ENCODE measurements at places on chromosomes 3 and 15. TPM values are rescaled to one million over a fixed set of nuclear protein-coding genes. Genes with fewer than 3 reads are reported as not detected.

DNA sequence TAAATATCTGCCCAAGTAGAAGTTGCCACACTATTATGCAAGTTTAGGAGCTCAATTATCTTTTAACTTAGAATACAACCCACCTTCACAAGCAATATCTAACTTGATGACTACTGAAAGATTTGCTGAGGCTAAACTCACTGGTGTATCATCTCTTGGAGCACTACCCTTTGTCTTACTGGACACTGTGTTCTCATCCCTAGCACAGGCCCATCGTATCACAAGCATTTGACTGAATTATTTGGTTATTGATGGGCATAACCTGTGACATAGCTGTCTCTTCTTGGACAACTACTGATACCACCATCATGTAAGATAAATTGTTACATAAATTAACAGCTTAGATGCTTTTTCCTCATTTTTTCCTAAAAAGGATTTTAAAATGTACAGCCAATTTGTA is 216.2 kb upstream of the THBS1 start:
- DNase-seq, result no peak

DNA sequence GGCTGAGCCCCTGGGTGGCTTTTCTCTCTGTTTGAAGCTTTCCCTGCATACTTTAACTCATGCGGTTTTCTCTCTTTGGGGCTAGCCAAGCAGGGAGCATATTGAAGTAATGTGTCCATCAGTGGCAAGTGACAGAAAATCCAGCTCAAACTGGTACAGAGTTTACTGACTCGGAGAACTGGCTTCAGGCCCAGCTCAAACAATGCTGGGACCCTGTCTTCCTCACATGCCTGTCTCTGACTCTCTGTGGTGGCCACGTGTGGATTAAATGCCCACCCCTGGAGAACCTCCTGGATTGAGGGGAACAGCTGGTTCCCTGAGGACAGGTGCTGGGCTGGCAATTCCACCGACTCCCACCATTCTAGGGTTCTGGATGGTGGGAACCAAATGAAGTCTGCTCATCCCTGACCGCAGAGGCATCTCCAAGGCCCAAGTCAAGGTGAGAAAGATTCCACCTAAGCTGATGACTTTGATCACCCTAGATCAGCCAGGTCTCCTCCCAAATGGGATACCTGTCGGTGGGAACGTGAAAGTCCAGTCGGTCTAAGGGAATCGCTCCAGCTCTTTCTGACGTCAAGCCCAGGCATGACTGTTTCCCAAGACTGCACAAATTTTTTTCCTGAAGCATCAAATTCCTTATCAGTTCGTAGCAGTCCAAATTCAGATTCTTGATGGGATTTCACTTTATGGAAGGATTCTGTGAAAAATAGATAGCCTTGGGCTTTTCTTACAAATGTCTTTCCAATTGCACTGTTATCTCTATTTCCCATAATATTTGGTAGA is 16.3 kb upstream of the HDAC11 start:
- DNase-seq, result no peak

DNA sequence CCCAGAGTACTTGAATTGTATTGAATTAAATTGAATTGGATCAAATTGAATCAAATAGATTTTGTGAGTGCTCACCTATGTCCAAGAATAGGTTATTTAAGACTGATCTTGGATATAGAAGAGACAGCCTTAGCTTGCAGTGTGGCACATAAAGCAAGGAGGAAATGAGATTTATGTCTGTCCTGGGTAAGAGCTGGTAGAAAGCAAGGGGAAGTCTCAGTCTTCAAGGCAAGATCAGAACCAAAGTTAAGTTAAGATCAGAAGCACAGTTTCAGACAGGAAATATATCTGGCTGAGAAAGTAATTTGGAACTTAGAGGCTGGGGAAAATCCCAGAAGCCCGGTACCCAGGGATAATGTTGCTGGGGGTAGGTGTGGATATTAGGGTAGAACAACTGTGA is 244.4 kb upstream of the ARPP21 start:
- no peak for DNase-seq

- no peak for DNase-seq
These were observed 44.5 kb downstream of the KY start for GRCh38 chr3:134606033-134607025.

- DNase-seq, result no peak
These were observed 34.0 kb downstream of the KLHL25 start for GRCh38 chr15:85760531-85761371.

- DNase-seq, result peak; percentile 48
These were observed 176.9 kb downstream of the TNIK start for GRCh38 chr3:171283183-171283847.

DNA sequence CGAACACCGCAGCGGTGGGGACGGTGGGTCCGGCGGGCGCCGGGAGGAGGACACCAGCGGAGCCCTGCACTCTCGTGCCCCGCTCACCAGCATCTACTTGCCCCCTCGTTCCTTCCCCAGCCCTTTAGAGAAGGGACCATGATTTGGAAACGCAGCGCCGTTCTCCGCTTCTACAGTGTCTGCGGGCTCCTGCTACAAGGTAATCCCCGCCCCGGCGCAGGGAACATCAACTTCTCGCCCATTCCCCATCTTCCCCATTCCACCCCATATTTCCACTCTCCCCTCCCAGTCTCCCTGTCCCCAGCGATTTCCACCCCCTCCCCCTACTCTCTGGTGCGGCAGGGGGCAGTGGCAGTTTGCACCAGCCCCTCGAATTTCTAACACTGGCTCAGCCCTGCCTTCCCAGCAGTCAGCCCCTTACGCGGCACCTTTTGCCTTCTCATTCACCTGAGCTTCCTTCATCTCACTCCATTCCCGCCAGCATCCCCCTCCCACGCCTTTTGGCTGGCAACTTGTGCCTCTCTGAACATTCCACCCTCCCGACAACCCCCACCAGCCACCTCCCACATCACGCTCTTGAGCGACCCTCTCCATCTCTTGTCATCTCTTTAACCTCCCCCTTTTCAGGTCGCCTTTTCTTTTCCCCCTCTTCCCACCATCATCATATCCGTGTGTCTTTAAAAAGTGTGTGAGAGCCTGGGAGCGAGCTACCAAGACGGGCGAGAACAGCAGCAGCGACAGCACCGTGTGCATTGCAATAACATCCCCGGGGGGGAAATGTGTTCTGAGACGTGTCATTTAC is 882 bp downstream of the CADM2 start:
- no peak for DNase-seq

Gene CAMP
- not detected for total RNA-seq

Gene ARL13B
- total RNA-seq, result 12.7 TPM

Gene ROBO1
- 26.4 TPM for total RNA-seq
